AG08396 (cell line): ENCODE measurements at places on chromosomes 12 and 14.

DNA sequence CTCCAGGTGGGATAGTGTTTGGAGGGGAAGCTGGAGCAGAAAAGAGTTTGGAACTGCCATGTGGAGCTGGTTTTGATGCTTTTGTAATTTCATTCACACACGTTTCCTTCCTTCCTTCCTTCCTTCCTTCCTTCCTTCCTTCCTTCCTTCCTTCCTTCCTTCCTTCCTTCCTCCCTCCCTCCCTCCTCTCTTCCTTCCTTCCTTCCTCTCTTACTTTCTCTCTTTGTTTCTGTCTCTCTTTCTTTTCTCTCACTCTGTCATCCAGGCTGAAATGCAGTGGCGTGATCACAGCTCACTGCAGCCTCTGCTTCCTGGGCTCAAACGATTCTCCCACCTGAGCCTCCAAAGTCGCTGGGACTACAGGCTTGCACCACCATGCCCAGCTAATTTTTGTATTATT lies 168.0 kb upstream of the ARID2 start:
- no peak for DNase-seq

GRCh38 chr14:73712540-73713180 lies 1.5 kb downstream of the PNMA1 start:
- no peak for DNase-seq

GRCh38 chr14:78798757-78799156 lies 628.6 kb downstream of the NRXN3 start:
- no peak for DNase-seq

- DNase-seq: peak; percentile 46
These were observed 6.5 kb downstream of the C12orf43 start for GRCh38 chr12:121009741-121010140.

DNA sequence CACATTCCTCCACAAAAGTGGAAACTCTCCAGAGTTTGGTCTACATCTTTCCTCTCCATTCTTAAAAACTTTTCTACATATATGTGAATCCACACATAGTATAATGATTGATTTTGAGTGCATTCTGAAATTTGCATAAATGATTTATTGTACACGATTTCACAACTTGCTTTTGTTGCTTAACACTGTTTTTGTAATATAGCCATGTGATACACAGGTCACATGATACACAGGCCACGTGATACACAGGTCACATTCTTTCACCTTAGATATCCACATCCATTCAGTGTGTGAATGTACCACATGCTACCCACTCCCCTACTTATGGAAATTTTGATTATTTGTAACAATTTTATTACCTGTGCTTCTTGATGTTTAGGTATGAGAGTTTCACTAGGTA lies 319.1 kb downstream of the ZFP36L1 start:
- DNase-seq: no peak

DNA sequence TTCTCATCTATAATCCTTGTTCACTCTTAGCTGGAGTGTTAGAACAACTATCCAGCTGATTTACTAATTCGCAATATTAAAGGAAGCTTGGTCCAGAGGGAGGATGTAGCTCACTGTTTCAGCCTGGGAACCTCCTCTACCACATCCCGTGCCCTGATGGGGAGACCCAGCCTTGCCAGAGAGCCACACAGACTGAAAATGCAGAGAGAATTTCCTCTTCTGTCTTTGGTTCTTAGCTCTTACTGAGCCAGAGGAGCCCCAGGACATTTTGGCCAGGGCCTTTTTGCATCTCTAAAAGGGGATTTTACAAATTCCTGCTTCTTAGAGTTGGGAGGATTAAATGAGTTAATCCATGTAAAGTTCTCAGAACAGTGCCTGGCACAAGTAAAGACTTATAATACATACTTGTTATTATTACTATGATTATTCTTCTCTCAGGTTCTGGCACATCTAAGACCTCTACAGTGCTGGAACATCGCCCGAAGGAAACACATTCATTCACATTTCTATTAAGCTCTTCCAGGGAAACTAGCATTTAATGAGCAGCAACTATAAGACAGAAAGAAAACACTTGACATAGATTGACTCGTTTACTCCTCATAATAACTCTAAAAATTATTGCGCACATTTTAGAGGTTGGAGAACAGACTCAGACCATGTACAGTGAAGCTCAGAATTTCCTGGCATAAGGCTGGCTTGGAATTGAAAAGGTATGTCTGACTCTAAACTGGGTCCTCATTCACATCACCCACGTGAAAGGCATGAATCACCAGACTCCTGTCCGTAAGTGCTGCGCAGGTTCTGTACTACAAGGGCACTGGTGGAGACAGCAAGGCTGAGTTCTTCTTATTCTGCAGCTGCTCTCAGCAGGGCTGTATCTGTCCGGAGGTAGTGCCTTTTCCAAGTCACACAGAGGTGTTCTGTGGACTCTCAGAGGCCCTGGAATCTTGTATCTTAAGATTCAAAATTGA lies 27.8 kb upstream of the AEBP2 start:
- no peak for DNase-seq

DNA sequence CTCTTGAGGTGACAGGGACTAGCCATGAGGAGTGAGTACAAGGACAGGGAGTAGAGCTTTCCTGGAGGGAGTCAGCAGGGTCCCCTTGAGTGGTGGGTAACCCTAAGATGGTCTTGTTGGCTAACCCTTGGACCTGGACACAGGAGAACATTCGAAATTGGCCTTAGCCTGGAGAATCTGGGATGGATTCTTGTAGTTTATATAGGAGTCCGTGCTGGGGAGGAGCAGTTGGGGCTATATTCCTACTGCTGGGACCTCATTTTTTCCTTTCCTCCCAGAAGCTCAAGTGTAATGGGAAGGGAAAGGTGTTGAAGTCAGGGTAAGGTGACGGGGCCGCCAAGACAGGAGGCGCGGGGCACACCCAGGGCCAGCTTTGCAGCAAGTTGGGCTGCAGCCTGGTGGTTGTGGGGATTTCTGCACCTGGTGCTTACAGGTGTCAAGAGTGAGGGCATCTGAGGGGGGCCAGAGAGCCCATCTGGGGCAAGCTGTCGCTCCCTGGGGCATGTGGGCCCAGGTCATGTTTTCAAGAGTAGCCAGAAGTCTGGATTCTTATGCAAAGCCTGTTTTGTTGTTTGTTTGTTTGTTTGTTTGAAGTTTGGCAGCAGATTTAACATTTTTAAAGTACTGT lies 5.1 kb downstream of the BCL7A start:
- DNase-seq: no peak

DNA sequence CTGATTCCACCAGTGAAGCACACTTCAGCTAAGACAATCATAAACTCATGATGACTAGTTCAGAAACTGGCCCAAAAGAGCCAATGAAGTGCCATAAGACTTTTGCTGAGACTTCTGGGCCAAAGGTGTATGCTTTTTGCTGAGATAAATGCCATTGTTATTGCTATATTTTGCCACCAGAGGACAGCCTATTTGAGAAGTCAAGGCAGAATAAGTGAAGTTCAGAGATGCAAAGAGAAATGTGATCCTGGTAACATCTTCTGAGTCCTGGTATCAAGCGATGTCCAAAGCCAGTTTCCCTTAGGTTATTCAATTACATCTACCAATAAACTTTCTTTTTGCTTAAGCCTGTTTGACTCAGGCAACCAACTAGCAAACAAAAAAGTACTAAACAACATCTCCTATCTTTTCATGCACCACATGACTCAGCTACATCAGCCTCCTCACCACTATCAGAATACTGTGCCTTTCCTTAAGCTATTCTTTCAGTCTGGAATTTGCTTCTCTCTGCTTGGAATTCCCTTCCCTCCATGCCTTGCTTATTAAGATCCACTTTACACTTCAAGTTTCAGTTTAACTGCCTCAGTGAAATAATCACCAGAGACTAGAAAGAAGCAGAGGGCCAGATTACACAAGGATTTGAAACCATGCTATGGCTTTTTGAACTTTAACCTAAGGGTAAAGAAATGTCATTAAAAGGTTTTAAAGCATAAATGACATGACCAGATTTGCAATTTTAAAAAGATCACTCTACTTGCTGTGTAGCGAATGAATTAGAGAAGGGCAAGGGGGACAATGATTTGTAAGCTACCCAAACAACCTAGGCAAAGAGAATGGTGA lies 14.0 kb downstream of the CRY1 start:
- peak; percentile 10 for DNase-seq

DNA sequence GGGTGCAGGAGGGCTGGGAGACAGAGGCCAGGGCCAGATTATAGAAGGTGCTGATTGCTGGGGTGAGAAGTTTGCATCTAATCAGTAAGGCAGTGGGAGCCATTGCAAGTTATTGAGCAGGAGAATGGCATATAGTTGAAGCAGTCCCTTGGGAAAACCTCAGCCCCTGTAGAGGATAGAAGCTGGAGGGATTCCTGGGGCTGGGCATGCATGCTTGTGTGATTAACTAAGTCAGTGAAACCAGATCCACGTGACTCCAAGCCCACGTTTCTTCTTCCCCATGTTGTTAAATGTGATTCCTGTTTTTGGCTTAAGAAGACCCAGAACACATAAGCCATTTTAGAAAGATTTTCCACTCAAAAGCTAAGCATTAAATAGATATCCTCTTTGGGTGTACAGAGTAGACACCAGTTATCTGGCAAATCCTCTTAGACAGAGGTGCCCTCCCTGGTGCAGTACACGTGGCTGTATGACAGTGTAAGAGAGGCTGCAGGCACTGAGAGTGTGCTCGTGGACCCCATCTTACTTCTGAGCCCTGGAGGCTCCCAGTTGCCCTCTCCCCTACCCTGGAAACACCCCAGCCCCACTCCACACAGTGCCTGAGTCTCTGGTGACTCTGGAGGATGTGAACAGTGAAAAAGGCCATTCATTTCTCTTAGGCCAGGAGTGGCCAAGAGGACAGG lies 3.2 kb downstream of the C14orf132 start:
- peak; percentile 41 for DNase-seq

DNA sequence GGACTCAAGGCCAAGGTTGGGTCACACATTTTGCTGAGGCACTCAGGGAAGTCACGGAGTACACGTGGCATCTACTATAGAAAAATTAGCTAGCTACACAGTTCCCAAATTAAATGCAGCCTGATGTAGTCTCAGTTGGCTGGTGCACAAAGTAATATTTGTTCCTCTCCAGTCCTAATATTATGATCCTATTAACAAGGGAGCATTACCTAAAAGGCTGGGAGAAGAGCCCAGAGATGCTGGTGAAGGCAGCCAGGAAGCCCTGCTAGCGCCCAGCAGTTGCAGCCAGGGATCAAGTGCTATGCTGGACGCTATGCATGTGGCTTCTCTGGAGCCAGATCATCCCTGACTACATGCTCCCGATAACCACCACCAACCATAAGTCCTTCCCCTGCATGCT lies 88.0 kb upstream of the GSC start:
- DNase-seq: no peak

- peak; percentile 10 for DNase-seq
These were observed 214.9 kb downstream of the ADAMTS20 start for GRCh38 chr12:43336962-43337555.

GRCh38 chr12:115308918-115309317 lies 624.9 kb upstream of the TBX3 start:
- no peak for DNase-seq

DNA sequence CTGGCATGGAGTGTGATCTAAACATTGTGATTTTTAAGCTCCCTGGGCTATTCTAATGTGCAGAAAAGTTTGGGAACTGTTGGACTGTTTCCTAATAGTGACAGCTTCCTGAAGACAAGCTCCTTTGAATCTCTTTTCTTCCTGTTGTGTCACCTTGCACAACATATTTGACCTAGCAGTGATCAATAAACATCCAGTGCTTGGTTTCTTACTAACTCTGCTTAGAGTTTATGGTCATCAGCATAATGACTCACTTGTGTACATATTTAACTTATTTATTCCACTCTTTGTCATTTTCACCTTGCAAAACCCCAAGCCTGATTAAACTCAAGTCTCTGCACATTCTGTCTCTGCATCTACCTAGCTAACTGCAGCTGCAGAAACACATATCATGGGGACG lies 27.3 kb upstream of the TBC1D30 start:
- no peak for DNase-seq
